AG20443 (cell line): ENCODE measurements at places on chromosomes 2 and 18.

- DNase-seq, result peak; percentile 45
Measured at GRCh38 chr2:9135822-9136558, 70.6 kb upstream of the ASAP2 start.

GRCh38 chr2:201420442-201421113 is 30.7 kb downstream of the TRAK2 start:
- DNase-seq, result peak; percentile 41

- no peak for DNase-seq
Measured at GRCh38 chr2:11161747-11162146, 6.5 kb downstream of the SLC66A3 start.

- DNase-seq, result no peak
Measured at GRCh38 chr2:201366146-201366545, 9.0 kb upstream of the FLACC1 start.

GRCh38 chr2:74020702-74021406 is 36.1 kb downstream of the TET3 start:
- no peak for DNase-seq

- DNase-seq, result no peak
Measured at GRCh38 chr2:43718530-43719124, 42.4 kb upstream of the C1GALT1C1L start.

DNA sequence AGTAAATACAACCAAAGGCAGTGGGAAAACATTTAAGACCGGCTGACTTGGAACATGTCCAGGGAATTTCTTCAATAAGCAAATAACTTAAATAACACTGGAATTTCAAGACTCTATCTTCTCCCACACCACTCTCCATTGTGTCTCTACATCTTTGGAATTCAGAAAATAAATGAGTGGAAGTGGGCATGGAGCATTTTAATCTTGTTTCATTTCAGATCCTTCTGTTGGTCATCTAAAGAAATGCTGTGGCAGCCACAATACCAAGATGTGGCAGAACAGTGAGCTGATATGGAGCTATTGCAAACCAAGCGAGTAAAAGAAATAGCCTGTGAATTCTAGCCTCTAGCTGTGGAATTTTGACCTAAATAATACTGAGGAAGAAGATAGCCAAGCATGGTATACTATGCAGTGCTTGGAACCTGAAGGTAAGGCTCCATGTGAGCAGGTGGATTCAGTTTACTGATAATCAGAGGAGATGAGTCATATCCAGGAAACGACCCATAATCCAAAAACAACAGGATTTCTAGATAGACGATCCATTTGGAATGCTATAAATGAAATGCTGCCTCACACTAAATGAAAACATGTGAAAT is 157.1 kb upstream of the SCN7A start:
- DNase-seq, result no peak

- no peak for DNase-seq
Measured at GRCh38 chr2:166246901-166247300, 119.1 kb upstream of the SCN1A start.

GRCh38 chr2:72985891-72986683 is 68.8 kb downstream of the EMX1 start:
- no peak for DNase-seq

GRCh38 chr2:64101141-64101591 is 43.1 kb downstream of the PELI1 start:
- peak; percentile 9 for DNase-seq

DNA sequence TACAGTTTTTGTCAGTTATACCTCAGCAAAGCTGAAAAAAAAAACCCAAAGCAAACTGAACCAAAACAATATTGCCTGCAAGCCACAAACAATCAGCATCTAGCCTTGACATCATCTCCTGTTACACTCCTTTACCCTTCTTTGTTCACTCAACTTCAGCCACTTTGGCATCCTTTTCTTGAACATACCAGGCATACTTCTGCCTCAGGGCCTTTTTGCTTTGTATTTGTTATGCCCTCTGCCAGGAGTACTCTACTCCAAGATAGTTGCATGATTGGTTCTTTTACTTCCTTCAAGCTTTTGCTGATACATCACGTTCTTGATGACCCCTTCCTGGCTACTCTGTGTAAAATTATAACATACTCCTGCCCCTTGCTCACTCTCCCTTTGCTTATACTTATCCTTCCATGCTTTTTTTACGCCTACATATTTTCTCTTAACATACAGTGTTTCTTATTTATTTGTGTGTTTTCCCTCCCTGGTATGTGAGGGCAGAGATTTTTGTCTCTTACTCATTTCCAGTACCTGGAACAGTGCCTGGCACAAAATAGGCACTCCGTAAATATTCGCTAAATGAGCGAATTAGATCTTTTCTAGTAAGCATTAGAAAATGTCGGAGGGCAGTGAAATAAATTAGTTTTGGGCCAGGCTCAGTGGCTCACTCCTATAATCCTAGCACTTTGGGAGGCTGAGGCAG is 12.7 kb downstream of the ABI2 start:
- peak; percentile 74 for DNase-seq

DNA sequence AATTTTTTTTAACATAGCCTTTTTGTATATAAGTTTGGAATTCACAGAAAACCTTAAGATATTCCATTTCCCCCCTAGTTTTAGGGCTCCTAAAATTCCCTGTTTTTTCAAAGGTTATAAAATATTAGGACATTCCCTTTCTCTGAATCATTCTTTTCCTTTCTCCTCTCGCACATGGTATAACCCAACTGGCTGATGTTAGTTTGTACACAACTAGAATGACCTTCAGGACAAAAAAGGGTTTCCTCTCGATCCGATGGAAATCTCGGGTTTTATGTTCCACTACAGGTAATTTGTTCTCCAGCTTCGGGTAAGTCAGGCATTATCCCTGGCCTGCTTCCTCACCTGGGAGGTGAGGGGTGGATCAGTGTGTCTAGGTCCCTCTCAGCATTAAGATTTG is 215.1 kb downstream of the LDLRAD4 start:
- DNase-seq, result no peak

GRCh38 chr2:235005603-235006259 is 53.9 kb downstream of the SH3BP4 start:
- DNase-seq, result peak; percentile 47

DNA sequence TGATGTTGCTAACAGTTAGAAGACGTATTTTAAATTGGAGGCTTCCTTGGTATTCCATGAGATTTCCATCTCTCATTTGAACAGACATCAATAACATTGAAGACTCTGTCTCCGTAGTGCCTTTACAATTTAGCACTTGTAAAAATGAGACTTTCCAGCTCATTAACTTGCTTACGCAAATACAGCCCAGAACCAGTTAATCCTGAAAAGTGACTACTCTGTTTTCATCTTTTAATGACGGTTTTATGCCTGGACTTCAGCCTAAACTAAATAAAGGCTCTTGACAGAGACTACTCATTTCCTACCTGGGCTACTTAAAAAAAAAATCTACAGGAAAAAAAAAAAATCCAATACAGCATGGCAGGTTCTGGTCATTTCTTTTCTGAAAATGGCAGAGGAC is 148.6 kb downstream of the LRATD1 start:
- DNase-seq, result no peak

- no peak for DNase-seq
Measured at GRCh38 chr2:112819081-112819480, 17.5 kb downstream of the IL1B start.

DNA sequence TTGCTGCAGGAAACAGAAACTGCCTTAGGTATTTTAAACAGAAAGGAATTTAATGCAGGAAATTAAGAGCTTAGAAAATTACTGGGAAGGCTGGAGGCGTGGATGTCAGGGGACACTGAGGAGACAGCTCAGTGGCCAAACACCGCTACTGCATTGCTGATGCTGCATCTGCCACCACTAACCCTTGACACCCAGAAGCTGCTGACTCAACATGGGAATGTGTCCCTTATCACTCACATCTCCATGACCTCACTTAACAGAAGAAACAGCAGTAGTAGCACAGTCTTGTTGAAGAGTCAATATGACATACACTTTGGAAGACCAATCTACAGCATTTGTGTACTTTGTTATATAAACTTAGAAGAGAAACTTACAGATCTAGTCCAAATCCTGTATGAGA is 906.1 kb downstream of the SLC4A3 start:
- peak; percentile 49 for DNase-seq

DNA sequence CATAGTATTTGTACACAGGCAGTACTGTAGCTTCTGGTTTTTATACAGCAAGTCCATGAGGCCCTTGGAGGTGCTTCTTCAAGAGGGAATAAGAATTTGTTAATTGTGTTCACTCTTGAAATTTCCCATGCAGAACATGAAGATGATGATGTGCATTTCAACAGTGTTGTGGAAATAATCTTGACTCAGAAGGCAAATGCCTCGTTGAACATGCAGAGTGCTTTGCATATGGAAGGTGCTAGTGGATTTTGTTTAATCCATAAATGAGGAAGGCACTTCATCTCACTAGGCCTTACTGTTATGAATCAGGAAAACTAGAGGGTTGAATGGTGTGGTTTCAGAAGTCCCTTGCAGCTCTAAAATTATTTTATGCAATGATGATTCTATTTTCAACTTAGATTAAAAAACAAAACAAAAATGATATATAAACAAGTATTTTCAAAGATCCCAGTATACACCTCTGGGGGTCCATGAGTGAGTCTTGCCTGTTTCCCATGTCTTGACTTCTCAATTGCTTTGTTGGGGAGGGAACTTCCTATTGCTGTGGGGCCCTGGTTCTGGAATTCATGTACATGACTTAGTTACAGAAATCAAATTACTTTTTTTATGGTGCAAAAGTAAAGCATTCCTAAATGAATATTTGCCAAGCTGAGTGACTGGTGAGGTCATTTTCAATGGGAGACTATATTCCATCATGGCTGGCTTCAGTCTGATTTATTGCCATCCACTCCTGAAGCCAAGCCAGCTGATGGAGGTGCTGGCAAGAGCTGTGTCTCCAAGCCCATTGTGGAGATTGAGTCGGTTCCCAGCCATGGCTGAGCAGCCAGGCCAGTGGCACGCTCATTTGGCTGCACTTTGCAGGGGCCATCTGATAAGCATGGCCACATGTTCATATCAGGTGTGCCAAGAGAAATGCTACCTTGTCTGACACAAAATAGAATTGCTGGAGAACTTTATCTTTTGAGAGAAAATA is 56.5 kb downstream of the MGAT5 start:
- peak; percentile 13 for DNase-seq

DNA sequence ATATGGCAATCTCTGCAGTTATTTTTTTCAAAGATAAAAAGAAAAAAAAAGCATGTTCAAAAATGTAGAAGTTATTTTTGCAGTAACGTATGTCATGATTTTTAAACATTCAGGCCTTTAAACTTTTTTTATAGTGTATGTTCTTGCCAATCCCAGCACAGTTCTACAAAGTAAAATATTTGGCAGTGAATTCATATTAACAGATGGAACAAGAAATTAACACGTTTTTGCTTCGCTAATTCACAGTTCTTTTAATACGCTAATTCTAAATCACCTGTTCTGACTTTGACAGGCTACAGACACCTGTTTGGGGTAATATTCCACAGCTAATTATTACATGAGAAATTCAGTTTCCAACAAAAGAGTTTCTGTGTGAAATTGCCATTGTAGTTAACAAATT is 183.2 kb downstream of the ARHGAP15 start:
- no peak for DNase-seq

DNA sequence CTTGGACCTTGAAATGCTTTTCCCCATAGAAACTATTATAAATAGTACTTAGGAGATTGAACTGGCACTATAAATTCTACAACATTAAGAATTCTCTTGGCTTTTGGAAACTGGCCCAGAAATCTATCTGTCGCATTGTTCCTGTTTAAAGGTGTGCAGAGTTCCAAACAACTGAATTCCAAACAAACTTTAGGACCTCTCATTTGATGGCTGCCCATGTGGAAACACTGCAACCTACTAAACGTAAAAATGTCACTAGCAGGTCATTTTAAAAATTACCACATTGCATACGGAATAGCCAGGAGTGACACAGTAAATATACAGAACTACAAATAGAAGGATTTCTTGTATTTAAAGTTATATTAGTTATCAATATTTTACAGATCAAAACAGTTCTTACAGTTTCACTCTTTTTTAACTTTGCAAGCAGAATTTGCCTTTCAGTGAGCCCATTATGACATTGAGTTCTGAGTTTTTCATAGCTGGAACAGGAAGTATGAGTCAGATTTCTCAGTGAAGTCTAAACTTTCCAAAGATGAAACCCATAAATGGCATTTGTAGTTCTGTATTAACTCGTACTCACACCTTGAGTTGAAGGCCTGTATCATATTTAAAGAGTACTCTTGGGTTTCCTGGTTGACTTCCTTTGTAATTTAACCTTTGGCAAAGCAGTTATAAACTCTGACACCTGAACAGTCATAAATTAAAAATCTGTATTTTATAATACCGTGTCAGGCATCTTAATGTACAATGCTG is 142.3 kb upstream of the BOD1L2 start:
- peak; percentile 42 for DNase-seq

DNA sequence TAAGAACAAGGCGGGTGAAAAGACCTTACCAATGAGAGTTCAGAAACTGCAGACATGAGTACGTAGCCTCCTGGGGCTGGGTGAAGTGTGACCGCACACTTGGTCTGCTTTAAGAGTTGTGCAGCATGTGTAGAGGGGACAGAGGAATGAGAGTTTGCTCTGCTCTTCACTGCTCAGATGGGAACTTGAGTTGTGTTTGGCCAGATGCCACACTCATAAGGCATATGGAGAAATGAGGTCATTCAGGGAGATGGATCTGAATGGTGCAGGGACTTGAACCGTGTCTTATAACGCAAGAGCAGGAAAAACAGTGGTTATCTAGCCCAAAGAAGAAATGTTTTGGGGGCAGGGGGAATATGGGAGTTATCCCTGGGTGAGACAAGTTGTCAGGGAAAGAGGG is 273.8 kb upstream of the LYPD1 start:
- no peak for DNase-seq

- DNase-seq, result no peak
Measured at GRCh38 chr18:42258301-42258965, 303.4 kb downstream of the PIK3C3 start.

DNA sequence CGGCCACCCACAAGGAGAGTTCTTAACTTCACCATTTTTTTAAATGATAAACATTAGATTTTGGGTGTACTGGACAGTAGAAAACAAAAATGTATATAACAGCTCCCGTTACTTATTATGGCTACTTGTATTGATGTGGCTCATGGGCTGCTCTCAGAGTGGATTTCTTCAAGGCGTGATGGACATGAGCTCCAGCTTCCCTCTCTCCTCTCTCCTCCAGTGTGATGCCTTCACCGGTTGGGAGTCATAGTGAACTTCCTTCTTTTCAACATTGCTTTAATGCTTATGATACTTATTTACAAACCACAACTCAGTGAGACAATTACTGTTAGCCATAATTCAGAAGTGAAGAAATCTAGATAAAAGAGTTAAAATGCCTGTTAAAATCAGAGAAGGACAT is 515.2 kb downstream of the RNF144A start:
- DNase-seq, result no peak

- DNase-seq, result peak; percentile 73
Measured at GRCh38 chr2:157838442-157839161, 37.5 kb downstream of the ACVR1 start.

DNA sequence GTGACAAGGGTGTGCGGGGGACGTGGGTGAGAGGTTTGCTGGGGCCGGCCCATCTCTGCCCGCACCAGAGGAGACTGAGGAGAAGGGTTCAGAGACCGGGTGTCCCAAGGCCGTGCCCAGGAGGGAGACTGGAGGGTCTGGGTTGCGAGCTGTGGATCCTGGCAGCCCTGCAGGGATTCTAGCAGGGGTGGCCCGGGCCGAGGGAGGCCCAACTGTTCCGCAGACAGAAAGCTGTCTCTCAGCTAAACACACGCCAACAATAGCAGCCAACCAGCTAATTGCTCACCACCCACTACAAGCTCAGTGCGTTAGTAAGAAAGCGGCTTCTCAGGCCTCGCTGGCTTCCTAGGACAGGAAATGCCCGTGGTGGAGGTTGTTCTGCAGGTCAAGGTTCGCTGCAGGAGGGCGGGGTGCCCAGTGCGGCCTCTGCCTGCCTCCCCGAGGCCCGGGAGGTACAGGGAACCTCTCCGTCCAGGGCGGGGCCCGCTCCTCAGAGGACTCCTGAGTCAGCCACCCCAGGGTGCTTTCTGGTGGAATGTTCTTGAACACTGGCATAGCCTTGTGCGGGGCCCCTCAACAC is 282.0 kb upstream of the PXDN start:
- no peak for DNase-seq
